Fibroblast of skin of right quadriceps (primary cell): ENCODE measurements at places on chromosomes 5 and 9.
A peak's percentile ranks its signal among the peaks of the same experiment; 100 is the strongest.

- peak; percentile 84 for DNase-seq
Measured at GRCh38 chr5:134527156-134527960, 1.9 kb downstream of the JADE2 start.

- peak; percentile 18 for DNase-seq
Measured at GRCh38 chr5:98705841-98706240, 67.6 kb upstream of the RGMB start.

- DNase-seq = no peak
Measured at GRCh38 chr5:119336262-119336661, 19.6 kb upstream of the TNFAIP8 start.

GRCh38 chr5:30592833-30593232 is 600.7 kb upstream of the CDH6 start:
- no peak for DNase-seq

- no peak for DNase-seq
Measured at GRCh38 chr5:145680767-145681166, 154.4 kb downstream of the PRELID2 start.
